ENCODE measurements at places on chromosomes 16 and 17. TPM values are rescaled to one million over a fixed set of nuclear protein-coding genes. Genes with fewer than 3 reads are reported as not detected.

- DNase-seq: no peak
These were observed 9.2 kb upstream of the ALDOC start for GRCh38 chr17:28585851-28586250.

GRCh38 chr17:11244776-11245175, 3.8 kb downstream of the SHISA6 start:
- DNase-seq: no peak

- DNase-seq: no peak
These were observed 17.8 kb upstream of the GGA2 start for GRCh38 chr16:23527961-23528643.

DNA sequence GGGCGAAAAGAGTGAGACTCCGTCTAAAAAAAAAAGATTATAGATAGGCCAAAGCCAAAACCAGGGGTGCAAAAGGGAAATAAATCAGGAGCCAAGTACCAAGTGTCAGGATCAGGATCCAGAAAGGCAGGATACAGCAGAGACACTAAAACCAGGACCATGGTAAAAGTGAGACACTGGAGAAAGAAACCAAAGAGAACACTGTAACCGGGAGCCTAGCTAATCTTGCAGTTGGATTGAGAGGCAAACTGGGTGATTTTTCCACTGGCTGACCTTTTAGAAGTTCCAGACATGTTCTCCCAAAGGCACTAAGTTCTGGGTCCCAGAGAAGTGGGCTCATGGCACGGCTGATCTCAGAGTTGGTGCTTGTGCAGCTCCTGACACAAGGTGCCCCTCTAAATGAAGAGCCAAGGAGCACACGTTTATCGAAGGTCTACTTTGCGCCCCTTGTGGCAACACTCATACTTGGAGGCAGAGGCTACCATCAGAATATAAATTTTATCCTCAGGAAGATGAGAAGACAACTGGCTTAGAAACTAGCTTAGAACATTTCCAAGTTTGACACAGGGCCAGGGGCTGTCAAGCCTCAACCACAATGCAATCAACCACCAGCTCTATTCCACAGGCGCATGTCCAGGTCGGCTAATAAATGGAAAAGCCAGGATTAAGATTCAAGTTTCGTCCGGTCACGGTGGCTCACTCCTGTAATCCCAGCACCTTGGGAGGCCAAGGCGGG, 27.5 kb upstream of the HELZ start:
- DNase-seq: peak; percentile 11

DNA sequence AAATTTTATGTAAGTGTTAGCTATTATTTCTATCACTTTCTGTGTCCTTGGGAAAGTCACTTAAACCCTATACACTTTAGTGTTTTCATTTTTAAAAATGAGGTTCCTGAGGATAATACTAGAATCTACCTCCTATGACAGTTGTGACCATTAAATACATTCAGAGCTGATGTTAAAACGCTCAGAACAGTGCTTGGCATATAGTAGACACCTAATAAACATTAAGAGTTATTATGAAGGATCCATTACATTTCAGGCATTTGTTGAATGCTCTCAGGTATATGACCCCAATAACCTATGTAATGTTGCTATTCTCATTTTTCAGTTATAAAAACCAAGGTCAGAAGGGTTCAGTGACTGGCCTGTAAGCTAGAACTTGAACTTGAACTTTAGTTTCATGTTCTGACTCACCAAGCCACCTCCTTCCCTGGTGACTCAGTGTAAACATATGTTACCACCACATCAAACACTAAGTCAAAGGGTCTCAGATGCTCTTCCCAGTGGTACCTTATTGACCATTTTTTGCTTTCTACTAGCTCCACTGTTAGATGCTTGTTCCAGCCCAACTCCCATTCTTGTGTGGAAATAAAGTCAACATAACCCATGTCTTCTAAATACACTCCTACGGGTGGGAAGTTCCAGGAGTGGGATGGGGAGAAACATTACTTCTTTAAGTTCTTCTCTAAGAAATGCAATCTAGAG, 47.6 kb downstream of the HSD17B2 start:
- peak; percentile 18 for DNase-seq

- DNase-seq: peak; percentile 56
These were observed 8.0 kb downstream of the CFAP20 start for GRCh38 chr16:58121132-58121531.

GRCh38 chr16:2486645-2487516, 12.0 kb downstream of the TBC1D24 start:
- no peak for DNase-seq

- no peak for DNase-seq
These were observed 2.1 kb downstream of the ARMC7 start for GRCh38 chr17:75111777-75112335.

- peak; percentile 35 for DNase-seq
These were observed 5.3 kb upstream of the ZNF689 start for GRCh38 chr16:30615358-30616091.

DNA sequence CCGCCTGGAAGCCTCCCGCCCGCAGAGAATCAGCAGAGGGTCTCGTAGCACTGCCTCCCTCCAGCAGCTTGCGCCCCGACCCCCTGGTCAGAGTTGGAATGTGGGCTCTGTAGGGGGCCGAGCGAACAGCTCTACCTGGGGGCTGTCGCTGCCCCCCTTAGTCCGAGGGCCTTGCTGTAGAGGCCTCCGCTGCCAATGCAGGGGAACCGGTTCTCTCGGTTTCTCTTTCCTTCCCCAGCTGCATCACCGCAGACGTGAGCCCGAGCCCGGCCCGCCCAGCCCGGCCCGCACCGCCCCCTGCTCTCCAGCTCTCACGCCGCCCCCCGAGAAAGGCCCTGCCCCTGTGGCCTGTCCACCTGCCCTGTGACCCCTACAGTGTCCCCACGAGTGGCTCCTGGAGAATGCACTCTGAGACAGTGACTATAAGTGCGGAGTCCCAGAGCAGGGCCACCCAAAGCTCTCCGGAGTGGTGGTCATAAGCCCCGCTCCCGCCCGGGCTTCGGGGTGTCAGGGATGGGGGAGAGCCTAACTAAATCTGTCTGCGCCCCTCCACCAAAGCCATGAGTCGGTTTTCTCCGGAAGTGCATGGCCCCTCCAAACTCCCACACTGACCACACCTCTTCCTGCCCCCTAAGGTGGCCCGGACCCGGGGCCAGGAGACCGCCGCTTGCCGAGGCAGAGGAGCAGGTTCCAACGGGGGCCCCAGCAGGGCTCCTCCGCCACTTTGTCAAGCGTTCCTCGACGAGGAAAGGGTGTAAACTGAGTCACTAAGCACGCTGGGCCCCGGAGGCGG, 1.7 kb downstream of the ARHGAP27 start:
- no peak for DNase-seq

GRCh38 chr16:31467151-31467773, 4.7 kb upstream of the TGFB1I1 start:
- DNase-seq: no peak

GRCh38 chr17:80845863-80846671, 145.6 kb upstream of the CHMP6 start:
- no peak for DNase-seq

- DNase-seq: no peak
These were observed 89.9 kb downstream of the IRF8 start for GRCh38 chr16:85988723-85989313.

- no peak for DNase-seq
These were observed 77.9 kb downstream of the SNX29 start for GRCh38 chr16:12054396-12054795.

DNA sequence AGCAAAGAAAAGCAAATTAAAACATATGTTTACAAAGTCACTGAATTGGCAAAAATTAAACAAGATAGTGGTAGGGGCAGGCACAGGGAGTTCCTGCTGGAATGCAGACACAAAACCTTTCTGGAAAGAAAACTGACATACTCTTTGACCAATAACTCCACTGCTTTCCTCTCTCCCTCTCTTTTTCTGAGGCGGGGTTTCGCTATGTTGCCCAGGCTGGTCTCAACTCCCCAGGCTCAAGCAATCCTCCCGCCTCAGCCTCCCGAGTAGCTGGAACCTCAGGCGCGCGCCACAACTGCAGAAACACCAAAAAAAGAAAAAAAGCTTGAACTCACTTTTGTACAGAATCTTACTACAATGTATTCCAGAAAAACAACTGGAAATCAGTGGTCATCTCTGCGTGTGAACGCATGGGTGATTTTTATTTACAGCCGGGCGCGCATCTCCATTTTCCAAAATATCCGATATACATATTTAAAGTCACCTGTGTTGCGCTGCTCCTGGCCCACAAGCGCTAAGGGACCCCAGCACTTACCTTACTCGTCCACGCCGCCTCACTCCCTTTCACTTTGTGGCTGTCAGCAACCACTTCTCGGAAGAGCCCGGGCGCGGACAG, 480 bp downstream of the TXNL4B start:
- DNase-seq: peak; percentile 64

DNA sequence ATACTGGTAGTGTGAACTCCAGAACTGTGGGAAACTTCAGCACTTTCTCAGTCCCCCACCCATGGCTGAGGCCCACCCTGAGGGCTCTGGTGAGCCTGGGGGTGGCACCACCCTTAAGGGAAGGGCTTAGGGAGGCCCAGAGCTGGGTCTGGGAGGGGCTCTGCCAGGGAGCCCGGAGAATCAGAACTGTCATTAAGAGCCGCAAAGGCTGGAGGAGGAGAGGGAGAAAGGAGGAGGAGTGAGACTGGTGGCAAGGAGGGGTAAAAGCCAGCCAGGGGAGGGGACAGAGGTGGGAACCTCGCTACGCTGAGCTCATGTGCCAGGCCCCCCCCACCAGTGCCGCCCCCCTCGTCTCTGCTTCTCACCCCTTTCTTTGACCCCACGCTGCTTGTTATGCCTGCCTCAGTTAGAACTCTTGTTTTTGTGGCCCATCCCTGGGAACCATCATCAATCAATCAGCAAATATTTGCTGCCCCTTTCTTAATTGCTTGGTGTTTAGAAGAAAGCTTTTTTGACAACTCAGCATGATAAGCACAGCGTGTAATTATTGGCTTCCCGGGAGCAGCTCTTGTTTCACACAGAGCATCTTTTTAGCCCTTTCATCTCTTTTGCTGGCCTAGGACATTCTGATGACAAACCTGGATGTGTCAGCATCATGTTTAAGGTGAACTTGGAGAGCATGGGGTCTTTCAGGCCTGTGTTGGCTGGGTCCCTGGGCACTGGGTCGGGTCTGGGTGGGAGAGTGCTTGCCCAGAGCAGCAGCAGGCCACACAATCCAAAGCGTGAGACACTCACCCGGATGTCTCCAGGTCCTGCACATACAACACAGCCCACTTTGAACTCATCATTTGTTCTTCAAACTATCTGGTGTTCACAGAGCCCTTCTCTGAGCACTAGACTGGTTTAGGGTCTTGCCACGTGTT, 77.7 kb downstream of the NETO2 start:
- no peak for DNase-seq

DNA sequence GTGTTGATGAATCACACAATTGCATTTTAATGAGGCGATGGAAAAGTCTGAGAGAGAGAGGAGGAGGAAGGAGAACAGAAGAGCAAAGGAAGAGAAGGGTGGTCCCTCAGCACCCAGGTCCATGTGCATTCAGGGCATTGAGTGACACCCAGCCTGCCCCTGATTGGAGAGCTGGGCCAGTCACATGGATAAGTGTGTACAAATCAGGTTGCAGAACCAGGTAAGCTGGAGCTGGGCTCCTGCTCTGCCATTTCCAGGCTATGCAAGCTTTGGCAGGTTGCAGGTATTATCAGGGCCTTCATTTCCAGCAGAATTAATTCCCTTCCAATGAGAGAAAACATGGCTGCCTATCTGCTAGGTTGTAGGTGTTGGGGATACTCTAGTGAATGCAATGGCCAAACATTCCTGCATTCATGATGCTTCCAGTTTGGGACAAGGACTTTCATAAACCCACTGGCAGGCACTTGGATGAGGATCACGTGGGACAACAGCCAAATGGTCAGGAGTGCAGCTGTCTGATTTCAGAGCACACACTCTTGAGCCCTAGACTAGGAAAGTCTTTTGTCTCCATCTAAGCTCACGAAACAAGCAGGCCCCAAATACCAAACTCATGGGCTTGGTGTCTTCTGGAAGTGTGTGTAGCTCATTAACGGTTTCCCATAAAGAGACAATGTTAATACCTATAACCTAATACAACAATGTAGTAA, 577.9 kb upstream of the CDH5 start:
- DNase-seq: no peak

- no peak for DNase-seq
These were observed 2.5 kb downstream of the CORO1A start for GRCh38 chr16:30185683-30186421.

DNA sequence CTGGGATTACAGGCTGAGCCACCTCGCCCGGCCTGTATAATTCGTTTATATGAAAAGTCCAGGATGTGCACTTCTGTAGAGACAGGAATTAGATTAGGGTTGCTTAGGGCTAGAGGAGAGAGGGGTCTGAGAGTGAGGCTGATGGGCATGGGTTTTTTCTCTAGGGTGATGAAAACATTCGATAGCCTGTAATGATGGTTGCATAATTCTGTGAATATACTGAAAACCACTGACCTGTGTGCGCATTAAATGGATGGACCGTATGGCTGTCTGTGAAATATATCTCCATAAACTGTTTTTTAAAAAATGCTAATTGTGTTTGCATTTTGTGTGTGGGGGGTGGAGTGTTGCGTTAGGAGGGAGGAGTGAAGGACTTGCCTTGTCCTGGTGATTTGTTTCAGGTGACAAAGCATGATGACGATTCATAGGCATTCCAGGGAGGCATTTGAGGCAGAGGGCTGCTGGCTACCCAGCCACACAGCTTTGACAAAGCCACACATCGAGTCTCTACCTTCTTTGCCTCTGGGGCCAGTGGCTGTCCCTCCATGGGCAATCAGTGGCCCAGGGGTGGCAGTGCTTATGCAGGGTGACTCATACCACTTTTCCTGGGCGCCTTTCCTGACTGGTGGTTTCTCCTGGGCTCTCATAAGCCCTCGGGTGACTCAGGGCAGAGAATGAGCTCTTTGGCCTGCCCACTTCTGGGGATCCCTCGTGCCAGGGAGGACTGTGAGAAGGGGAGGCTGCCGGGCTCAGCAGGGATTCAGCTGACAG, 148.5 kb upstream of the WSCD1 start:
- no peak for DNase-seq

DNA sequence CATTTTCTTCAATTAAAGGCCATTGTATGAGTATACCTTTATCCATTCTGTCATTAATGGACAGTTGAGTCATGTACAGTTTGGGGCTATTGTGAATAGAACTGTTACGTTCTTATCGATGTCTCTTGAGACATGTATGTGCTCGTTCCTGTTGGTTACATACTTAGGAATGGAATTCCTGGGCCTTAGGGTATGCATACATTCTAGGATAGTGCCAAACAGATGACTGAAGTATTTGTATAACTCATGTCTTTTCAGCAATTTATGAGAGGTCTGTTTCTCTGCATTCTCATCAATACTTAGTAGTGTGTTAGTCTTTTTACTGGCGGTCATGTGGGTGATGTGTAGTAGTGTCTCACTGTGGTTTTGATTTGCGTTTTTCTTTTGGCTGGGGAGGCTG, 81.2 kb downstream of the USP22 start:
- DNase-seq: no peak

PNPO gene
- 22.0 TPM for total RNA-seq

CLEC18B gene
- total RNA-seq: 0.49 TPM

GFAP gene
- total RNA-seq: not detected

MYH2 gene
- not detected for total RNA-seq

PRCD gene
- not detected for total RNA-seq

CLDN7 gene
- 27.9 TPM for total RNA-seq

FOXF1 gene
- 1.1 TPM for total RNA-seq

C16orf86 gene
- 1.2 TPM for total RNA-seq

ALDOA gene
- total RNA-seq: 1,029 TPM

TTLL6 gene
- total RNA-seq: not detected

CLDN9 gene
- total RNA-seq: not detected

PROCA1 gene
- total RNA-seq: 2.1 TPM

ZNF287 gene
- 5.5 TPM for total RNA-seq
